ENCODE measurements at places on chromosomes 11 and 22.

DNA sequence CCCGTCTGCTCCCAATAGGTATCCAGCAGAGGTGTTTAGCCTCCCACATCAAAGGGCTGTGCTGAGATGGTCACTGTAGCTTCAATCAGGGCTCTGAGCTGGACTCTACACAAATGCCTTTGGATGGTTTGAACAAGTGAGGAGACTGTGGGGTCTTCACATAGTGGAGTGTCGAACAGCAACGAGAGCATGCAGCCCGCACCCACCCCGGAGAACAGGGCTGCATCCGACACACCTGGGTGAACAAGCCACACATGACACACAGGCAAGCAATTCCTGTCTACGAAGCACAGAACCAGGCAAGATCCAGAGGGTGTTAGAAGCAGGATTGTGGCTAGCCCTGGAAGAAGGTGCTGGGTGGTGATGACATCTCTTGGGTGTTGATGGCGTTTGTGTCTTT, 58.0 kb upstream of the FGF3 start:
- DNase-seq, result no peak

DNA sequence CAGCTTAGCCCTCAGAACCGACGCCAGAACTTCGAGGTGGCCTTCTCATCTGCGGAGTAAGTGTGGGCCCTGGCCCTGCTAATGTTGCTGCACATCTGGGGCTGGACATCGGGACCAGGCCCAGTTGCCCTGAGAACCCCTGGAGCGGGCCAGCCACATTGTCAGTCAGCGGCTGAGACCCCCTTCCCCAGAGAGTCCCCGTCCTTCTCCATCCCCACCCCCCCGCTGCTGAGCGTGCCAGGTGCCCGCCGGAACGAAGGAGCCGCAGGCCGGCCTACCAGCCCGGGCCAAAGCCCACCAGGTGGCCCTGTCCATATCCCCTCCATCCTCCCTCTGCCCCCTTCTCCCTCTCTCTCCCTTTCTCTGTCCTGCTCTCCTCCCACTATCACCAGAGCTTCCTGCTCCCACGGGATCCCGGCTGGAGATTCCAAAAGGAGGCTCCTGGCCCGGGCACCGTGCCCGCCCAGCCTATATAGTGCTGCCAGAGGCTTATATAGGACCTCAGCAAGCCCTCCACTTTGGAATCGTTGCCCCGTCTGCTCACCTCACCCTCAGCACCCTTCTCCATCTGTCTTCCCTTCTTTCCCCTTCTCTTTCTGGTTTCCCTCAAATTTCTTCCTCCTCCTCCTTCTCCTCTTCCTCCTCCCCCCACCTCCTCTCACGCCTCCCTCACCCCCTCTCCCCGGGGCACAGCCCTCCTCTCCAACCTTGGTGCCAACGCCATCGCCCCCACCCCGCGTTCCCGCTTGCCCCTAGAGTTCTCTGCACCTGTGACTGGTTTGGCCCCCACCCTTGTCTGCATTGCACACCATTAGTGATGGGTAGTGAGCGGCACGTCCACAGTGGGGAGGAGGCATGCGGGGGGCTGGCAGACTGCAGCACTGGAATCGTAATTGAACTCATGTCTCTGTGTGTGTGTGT, 7.3 kb downstream of the SELENOM start:
- no peak for DNase-seq

GRCh38 chr22:37965940-37966664, 12.6 kb downstream of the POLR2F start:
- no peak for DNase-seq

- no peak for DNase-seq
Measured at GRCh38 chr22:46224044-46224897, 25.8 kb downstream of the CDPF1 start.

GRCh38 chr22:23175817-23176644, 4.3 kb upstream of the BCR start:
- no peak for DNase-seq

- DNase-seq, result peak; percentile 89
Measured at GRCh38 chr11:47269829-47270305, at the start of gene MADD. Gene MADD, plus strand, starts transcription at chr11:47270133.

GRCh38 chr22:45504373-45505341, 2.0 kb downstream of the FBLN1 start:
- no peak for DNase-seq

DNA sequence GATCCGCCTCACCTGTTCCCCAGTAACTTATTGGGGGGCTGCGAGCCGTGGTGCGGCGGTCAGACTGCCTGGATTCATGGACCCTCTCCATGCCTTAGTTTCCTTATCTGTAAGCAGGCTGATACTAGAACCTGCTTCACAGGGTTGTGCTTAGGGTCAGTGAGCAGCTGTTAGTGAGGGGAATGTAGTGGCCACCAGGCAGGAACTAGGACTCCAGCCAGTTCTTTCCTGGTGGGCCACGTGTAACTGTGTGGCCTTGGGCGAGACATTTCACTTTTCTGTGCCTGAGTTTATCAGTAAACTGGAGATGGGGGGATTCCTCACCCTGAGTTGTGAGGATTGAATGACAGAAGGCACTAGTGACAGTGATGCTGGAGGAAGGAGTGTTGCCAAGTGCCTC, 24.8 kb downstream of the MCM5 start:
- no peak for DNase-seq

DNA sequence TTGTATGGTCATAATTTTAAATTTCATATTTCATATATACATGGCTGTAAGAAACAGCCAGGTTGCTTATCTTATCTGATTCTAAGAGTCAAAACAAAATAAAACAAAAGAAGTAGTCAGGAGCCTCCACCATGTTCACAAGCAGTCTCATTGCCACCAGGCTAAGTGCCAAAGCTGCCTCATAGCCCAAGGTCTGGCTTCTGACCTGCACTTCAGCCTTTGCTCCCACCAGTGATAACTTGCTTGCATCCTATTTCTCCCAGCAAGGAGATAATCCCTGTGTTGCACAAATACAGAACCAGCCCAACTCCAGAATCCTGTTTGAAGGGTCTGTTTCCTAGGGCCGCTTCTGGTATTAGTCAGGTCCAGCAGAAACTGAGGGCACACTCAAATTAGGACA, 53.9 kb upstream of the TSKU start:
- DNase-seq, result no peak

DNA sequence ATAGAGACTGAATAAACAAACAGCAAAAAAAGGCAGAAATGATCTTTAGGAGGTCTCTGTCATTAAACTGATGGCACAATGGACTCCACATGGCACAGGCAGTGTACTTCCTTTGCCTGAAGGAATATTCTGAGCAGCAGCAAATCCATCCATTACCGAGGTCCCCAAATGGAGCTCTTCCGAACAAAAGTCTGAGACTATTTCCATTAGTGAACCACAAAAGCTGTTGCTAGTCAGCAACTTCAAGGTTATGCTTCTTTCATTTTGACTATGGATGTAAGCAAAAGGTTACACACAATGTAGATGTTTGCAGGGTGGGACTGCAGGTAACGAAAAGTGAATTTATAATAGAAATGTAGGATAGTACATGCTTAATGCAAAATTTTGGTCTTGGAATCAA, 14.5 kb downstream of the NARS2 start:
- peak; percentile 85 for DNase-seq

DNA sequence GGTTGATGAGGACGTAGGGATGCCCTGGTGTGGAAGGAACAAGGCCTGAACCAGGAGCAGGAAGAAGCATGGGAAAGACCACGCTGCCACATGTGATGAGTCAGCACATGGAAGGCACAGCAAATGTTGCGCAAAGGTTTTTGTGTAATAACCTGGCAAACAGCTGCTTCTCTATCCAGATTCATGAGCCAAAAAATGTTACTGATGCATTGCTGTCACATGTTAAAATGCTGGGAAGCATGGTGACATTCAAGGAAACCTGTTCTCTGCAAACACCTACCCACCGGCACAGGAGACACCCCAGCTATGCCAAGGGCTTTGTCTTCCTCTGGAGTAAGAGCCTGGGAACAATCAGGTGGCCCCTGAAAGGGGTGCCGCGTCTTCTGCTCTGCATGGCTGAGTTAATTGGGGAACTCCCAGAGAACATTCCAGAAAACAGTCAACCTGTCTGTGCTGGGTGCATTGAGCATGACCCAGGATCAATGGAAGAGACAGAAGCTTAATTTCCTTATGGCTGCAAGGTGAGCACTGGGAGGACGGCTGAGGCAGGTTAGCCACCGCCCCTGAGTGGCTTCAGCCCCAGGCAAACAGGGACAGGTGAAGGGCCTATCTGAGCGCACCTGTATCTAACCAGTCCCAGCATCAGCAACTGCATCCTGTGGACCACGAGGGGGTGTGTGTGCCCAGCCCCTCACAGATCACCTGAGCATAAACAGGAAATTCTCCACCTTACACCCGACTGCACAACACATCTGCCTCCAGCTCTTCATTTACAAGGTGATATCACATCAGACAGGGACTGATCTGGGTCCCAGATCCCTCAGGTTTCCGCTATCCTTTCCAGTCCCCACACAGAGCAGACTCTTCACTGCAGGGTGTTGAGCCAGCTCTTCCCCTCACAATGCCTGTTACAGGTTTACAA, 108.4 kb downstream of the GGTLC2 start:
- DNase-seq, result peak; percentile 69

DNA sequence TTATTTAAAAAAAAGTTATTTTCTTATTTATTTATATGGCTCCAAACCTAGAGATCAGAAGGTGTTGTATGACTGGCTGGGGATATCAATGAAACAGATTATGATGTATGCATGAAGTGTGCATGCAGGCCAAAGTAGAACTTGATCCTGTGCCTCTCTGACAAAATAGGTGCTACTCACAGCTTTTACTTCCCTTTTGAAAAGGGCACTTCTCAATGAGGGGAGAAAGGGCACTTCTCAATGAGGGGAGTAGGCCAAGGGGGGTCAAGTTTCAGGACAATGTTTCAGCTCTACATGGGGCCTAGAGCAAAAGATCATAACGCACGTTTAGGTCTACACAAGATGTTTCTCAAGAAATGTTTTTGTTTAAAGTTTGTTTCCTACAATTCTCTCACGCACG, 397.5 kb downstream of the ETS1 start:
- no peak for DNase-seq

DNA sequence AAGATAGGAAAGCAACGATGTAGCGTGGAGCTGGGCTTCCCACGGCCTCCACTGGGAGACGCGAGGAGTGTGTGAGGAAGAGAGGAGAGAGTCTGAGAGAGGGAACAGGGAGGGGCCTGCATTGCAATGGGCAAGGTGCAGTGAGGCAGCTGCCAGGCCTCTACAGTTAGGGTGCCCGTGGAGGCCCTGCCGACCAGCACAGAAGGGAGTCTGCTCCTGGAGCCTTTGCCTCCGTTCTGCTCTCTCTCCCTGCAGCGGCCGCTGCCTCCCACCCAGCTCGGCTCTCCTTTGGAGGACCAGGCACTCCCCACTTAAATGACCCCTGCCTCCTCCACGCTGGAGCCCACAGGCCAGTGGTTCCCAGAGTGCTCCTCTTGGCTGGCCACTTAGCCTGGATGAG, 181.7 kb downstream of the EFCAB6 start:
- no peak for DNase-seq

DNA sequence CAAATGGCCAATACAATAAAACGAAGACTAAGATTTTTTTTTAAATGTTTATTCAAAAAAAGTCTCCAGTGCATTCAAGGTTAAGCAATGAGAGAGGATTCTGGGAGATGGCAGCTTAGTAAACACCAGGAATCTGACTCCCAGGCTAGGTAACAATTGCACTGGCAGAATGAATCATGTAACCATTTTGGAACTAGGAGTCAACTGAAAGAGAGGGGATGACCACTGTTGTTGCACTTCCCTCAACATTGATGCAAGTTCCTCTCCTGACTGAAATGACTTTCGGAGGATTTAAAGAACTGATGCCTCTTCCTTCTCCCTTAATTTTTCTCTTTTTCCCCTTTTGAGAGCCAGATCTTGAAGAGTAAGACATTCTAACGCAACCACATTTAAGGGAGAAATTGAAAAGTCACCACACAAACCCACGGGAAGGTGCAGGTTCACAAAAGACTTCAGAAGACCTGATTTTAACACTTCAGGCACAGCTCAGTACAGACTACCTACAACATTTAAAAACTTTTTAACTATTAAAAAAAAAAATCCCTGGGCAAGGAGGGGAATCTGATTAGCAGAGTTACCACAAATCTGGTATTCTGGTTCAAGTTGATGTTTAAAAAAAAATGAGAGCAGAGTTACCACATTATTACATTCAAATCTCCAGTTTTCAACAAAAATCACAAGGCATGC, 56.8 kb downstream of the FCHSD2 start:
- DNase-seq, result no peak

DNA sequence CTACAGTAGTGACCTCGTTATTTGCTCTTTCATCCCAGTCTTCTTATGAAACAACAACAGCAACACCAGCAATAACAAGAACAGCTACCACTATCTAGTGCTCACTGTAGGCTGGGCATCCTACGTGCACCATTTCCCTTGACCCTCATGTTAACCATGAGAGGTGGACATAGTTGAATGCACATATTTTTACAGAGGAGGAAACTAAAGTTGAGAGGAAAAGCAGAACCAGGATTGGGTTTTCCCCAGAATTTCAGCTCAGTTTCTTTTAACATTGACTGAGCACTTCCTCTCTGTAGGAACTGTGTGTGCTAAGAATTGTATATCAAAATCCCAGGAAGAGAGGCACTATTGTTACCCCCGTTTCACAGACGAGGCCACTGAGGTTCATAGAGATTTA, 39.4 kb upstream of the TSPAN18 start:
- DNase-seq, result no peak

GRCh38 chr11:122803306-122803705, 35.0 kb upstream of the CRTAM start:
- no peak for DNase-seq

DNA sequence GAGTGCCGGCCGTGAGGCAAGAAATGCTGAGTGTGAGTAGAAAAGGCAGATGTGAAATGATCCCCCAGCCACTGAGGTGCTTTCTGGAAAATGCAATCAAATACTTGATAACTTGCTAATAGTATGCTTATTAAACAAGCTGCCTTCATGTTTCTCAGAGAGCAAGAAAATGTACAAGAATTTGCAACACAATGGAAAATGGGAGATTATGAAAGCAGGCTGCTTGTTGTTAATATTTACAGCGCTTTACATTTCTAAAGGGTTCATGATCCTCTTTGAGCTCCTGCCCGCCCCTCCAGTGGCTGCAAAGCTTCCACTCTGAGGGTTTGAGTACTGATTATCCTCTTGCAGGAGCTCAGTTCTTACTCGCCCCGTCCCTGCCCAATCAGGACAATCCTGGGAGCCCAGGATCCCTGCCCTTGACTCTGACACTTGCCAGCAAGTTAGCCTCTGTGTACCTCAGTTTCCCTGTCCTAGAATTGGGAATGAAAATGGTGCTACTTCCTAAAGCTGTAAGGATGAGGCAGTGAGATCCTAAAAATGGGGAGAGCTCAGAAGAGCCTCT, 645.1 kb downstream of the TBC1D22A start:
- no peak for DNase-seq

Measured in NCI-H146 (cell line).